CD4-positive, alpha-beta T cell treated with Interleukin-4 for 4 hours (primary cell): ENCODE measurements at places on chromosomes 3 and 15.

DNA sequence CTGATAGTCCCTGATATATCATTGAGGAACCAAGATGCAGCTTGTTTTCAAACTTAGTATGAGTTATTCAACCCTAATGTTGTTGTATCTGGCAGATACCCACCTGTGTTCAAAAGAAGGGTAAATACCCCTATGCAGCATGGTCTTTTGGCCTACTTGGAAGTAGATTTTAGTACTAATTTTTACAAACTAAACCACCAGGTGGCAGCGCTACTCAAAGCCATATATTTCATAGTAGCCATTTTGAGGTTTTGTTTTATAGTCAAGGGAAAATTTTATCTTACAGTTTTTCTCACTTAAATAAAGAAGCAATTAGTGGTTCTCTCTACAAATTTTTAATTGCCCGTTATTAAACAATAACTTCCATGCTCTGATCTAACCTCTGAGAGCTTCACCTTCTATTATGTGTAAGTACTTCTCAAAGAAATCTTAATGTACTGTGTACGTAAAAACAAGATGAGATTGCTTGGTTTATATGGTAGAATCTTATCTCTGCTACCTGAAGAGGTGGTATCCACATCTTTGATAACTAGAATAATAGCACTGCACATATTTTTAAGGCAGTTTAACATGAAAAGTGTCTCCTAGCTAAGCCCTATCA lies 31.5 kb upstream of the MLF1 start:
- peak; percentile 57 for DNase-seq

DNA sequence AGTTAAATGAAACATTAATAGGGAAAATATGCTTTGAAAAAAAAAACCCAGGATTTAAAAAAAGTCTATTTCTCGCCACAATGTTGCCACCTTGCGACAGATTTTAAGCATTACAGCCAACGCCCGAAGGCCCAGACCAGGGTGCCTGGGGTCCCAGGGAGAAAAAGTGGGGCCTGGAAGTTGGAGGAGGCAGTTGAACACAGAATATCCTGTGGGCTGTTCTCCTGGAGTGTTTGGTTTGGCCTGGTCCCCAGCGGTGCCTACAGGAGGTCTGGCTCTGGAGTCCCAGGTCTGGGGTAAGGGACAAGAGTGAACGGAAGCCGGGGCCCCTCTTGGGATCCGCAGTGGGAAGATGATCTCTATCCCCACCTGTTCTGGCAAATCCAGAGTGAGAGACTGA lies 3.4 kb downstream of the RNU6-1 start:
- DNase-seq = peak; percentile 49

DNA sequence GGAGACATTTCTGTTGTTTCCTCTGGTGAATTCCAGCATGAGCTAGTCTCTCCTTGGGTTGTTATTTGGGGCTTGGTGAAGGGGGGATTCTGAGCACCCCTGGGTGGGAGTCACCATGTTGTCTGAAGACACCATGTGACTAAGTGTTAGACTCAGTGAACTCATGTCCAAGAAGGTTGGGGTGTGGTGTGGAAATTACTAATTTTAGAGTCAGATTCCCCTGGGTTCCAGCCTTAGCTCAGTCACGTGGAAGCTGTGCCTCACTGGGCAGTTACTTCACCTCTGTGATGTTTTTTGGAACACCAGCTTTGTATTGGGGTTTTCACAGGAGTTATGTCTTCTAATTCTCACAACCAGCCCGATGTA lies 171.5 kb downstream of the RPLP1 start:
- no peak for DNase-seq

GRCh38 chr3:195512798-195513345 lies 30.3 kb downstream of the PPP1R2 start:
- DNase-seq = no peak

DNA sequence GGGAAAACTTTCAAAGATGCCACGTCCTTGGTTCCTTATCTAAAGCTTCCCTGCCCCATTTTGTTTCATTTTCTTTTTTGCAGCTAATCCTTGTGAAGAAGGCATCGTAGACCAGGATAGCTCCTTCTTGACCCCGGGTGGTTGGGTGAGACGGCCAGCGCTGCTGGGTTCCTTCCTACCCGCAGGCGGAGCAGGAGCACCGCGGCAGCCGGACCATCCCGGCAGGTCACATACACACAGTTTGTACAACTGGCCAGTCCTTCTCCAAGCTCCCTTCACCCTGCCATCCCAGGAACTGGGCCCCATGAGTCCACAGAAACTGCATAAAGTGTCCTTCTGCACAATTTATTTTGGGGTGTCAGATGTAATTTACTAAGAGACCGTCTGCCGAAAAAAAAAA lies 83.9 kb downstream of the MEGF11 start:
- no peak for DNase-seq

GRCh38 chr15:96349857-96350720 lies 19.6 kb downstream of the NR2F2 start:
- DNase-seq = no peak

- DNase-seq = no peak
Observed at GRCh38 chr3:183725387-183725786, 27.8 kb downstream of the YEATS2 start.

DNA sequence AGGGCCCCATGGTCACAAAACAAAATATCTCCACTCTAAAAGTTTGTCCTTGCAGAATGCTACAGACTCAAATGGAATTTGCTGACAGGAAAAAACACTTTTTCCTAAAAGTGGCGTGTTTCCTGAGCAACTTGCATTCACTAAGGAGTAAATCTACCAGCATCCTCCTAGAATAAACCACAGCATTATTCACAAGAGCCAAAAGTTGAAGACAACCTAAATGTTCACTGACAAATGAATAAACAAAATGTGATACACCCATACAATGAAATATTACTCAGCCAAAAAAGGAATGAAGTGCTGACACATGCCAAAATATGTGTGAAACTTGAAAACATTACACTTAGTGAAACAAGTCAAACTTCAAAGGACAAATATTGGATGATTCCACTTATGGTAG lies 28.9 kb downstream of the ITGB5 start:
- DNase-seq = no peak

DNA sequence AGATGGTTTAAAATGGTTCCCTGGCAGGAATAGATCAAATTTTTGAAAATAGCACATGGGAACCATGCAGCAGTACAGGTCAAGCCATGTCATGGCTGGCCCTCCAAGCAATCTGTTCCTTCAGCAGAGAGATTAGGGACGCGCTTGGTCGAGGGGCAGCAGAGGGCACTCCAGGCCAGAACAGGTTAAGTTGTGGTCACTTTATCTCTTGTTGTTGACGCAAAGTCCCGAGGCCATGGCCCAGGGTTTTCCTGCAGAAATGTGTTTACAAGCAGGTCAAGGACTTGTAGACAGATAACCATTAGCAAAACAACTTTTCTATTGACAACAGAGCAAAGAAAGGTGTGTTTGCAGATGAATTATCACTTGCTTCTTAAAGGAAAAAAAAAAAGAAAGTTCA lies 570.0 kb upstream of the NR2F2 start:
- no peak for DNase-seq

GRCh38 chr15:27694506-27695087 lies 404.5 kb downstream of the OCA2 start:
- DNase-seq = no peak

DNA sequence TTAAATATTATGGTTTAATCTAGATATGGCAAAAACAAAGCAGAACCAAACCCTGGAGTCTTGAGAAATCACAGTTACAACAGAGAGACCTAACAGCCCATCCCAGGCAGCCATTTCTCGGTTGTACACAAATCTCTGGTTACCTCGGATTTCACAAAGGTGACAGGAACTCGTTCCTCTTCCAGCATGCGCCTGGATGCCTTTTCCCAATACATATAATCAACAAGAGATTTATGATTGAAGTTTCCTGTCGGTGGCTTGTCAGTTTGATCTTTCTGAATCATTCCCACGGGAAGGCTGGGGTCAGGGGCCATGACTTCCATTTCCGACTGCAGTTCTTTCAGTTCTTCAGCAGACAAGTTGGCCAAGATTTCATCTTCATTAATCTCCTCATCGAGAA lies 445 bp downstream of the LMOD3 start:
- DNase-seq = no peak

- no peak for DNase-seq
Observed at GRCh38 chr3:39505866-39506742, 38.6 kb downstream of the MOBP start.

- DNase-seq = no peak
Observed at GRCh38 chr15:28989239-28989830, 103.6 kb downstream of the APBA2 start.

- DNase-seq = peak; percentile 34
Observed at GRCh38 chr15:90264671-90265070, 801 bp upstream of the NGRN start.

DNA sequence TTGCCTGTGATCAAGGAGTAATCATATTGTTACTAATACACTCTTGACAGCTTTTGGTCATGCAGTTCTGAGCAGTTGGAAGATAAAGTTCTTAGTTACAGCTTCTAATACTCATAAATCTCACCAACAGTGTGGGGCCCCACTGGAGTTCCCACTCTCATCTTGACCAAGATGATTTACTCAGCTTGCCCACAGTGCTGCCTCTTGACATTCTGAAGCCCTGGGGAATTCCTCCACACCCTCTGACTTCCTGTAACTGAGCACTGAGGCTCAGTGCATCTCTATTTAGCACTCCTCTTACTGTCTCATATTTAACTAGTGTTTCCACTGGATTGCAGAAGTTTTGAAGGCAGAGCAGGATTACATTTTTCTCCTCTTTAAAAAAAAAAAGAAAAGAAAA lies 1.9 kb upstream of the ARL6IP5 start:
- DNase-seq = peak; percentile 87

GRCh38 chr3:58478781-58479180 lies 13.1 kb upstream of the KCTD6 start:
- no peak for DNase-seq

DNA sequence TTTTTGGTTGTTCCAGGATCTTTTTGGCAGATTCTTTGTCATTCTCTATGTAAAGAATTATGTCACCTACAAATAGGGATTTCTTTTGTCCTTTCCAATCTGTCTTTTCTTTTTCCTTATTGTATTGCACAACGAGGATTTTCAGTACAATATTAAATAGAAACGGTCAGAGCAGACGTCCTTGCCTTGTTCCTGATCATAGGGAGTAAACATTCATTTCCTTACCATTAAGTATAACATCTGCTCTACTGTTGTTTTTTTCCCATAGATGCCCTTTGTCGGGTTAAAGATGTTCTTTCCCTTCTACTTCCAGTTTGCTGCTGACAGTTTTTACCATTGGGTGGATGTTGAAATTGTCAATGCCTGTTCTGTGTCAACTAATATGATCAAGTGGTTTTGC lies 528.4 kb downstream of the OCA2 start:
- no peak for DNase-seq

GRCh38 chr3:194174980-194175379 lies 39.0 kb downstream of the HES1 start:
- DNase-seq = no peak

GRCh38 chr15:37015451-37015850 lies 84.9 kb downstream of the MEIS2 start:
- DNase-seq = no peak

DNA sequence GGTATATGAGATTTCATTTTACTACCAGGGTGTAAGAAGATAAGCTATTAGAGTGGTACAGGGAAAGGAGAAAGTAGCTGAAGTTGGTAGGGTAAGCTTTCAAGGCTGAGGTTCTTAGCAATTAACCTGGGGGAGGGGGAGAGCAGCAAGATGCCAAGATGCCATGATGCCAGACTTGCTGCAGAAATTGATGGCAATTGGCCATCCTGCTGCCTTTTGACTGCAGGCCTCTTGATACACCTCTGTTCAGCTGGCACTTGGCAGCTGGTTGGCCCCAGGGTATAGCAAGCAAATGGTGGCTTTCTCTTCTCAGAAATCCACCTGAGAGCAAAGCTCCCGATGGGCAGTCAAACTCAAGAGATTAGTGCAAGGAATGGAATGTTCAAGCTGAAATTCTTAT lies 21.4 kb upstream of the DPH6 start:
- DNase-seq = no peak

DNA sequence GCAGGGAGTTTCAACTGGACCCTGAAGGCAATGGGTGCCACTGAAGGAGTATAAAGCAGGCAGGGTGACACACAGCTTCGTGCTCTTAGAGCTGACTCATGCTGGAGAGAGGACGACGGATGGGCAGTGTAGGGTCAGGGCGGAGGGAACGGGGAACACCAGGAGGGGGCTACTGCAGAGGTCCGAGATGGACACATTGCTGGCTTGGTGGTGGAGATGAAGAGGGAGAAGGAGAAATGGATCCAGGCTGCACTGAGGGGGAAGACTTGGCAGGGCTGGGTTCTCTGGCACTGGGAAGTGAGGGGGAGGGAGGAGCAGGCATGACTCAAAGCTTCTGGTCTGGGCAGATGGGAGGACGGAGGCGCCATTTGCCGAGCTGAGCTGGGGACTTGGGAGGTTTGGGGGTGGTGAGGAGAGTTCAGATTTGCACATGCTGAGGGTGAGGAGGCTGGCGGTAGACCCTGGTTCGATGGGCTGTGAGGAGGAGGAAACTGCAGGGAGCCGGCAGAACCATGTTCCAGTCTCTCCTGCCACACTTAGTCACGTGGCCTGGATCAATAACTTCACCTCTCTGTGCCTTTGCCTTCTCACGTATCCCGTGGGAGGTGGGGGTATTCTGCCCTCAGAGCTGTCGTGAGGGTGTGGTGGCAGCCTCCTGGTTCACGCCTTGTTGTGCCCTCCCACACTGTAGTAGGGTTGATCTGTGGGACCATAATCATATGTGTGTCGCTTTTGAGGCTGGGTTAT lies 4.6 kb upstream of the KCTD6 start:
- DNase-seq = no peak

DNA sequence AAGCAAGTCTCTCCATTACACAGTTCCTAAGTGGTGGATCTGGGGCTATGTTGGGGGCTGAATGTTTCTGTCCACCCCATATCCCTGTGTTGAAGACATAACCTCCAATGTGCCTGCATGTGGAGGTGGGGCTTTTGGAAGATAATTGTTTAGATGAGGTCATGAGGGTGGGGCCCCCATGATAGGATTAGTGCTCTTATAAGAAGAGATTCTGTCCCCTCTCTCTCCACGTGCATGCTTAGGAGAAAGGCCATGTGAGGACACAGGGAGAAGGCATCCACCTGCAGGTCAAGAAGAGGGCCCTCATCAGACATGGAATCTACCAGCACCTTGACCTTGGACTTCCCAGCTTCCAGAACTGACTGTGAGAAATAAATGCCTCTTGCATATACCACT lies 231.0 kb upstream of the CHRNA7 start:
- no peak for DNase-seq

DNA sequence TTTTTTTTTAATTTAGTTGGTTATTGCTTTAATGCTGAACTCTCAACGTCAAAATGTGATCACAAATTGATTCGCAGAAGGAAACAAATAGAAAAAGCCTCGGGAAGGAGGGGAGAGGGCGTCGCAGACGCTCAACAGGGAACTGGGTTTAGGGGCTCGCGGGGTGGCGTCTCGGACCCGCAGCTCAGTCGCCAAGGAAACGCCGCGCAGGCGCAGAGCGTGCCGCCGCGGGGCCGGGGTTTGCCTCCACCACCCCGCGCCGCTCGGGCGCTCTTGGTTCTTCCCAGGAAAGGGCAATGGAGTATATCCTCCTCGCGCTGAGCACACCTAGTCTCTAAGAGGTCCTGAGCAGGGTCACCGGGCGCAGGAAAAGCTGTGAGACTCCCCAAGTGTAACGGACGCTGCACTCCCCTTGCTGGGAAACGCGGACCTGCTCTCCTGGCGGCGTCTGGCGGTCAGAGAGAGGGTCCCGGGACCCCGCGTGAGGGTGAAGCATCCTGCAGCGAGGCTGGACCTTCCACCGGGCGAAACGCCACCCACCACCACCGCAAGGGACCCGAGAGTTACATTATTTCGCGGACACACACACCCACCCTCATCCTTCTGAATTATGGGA lies 753 bp downstream of the PLCH1 start:
- no peak for DNase-seq
